Camera-type eye (tissue), 1 donor: ENCODE measurements at places on chromosomes 5 and 9. TPM values are rescaled to one million over a fixed set of nuclear protein-coding genes. Genes with fewer than 3 reads are reported as not detected.

Gene PRUNE2
- total RNA-seq = 95.8 TPM

Gene CDH9
- total RNA-seq = 1.6 TPM

Gene C5orf34
- total RNA-seq = 4.4 TPM

Gene COL5A1
- 407 TPM for total RNA-seq

Gene IFNA2
- not detected for total RNA-seq

Gene TAF1L
- total RNA-seq = not detected
